NCI-H2107 (cell line): ENCODE measurements at places on chromosomes 2 and 18.

- DNase-seq, result peak; percentile 30
Observed at GRCh38 chr2:237558961-237559641, 7.3 kb upstream of the PRLH start.

GRCh38 chr2:178404368-178404767, 46.6 kb downstream of the PRKRA start:
- no peak for DNase-seq

DNA sequence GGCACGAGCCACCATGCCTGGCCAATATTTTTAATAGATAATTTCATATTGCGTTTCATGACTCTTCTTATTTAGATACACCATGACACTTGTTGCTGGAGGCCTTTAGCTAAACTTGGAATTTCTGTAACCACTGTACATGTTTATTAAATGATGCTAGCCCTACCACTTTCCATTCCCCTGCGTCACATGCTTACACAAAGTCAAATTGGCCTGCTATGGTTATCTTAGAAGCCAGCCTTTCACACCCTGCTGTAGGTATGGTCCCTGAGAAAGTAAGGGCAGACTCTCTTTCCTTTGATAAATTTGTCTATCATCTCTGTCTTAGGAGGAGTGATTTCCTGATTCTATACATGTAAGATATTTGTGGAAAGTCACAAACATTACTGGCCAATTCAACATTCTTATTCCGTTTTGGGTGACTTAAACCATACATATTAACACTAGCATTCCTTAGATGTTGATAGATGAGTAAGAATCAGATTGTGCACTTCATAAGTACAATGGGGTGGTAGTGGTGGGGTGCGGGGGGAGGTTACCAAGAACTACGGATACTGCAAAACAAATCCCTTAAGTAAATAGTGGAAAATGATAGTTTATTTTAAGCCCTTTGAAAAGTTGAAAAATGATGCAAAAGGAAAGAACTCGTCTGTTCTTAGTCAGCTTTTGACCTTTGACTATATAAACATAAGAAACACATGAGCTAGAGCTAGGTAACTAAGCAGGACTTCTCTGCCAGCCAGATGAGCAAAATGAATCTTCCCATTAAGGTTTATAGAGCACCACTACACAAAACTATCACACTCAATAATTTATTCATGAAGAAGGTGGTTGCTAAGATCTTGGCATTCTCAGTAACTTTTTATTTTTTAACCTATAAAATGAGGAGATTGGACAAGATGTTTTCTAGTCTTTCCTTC, 7.9 kb upstream of the NDUFV2 start:
- no peak for DNase-seq

DNA sequence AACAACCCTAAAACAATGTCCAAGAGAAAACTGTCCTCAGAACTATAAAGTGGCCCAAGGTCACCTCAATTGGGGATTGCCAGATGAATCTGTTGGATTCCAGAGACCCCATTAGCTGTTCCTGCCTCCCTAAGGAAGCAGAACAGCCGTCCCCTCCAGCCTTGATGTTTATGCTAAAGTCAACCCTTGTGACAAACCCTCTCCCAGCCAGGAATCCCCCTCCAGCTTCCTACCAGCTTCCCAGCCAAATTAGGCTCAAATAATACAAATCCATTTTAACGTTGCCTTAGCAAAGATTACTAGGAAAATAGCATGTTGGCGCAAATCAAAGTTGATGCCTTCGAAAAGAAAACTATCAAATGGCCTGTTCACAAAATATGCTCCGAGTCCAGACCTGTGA, 105.7 kb upstream of the DAPL1 start:
- no peak for DNase-seq

DNA sequence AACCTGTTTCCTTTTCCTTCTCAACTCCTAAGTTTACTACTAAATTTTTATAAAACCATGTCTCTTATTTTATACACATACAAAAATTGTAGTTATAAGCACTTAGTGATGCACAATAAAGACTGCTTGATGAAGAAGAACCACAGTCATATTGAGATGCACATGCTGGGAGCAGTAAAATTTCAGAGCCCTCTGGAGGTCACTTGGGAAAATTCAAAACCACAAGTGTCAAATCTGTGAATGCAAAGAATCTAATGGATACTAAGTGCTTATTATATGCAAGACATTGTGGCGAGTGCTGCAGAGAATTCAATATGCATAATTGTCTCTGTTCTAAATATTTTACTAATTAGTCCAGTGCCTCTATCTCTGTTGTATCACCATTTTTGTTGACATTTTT, 180.5 kb downstream of the VWC2L start:
- no peak for DNase-seq

DNA sequence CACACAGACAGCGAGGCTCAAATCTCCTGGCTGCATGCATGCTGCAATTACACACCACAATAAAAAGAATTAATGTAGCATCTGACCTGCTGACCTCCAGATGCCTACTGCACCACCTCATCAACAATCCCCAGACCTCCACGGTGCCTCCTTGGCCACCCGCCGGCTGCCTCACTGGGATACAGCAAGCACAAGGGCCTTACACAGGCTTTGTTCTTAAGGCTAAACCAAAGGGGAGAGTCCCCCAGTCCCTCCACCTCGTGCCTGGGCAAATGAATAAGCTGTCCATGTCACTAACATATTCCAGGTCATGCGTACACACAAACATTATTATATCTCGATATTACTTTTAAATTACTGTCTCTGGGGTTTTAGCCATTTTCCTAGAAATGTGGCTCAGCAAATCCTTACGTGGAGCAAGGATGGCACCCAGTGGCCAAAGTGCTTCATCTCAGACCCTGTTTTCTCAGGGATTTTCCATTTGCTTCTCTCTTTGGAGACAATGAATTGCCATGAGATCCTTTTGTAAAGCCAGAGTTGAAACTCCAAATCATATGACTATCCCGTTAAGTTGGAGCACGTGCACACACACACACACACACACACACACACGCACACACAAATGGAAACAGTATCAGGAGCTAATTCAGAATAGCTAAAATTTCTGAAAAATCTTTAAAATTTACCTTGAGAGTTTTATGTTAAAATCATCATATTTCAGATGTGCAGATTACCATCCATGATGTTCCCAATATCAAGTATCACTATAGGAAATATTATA, 313.8 kb downstream of the PDE11A start:
- peak; percentile 51 for DNase-seq

- DNase-seq, result no peak
Observed at GRCh38 chr2:45904946-45905631, 253.6 kb downstream of the PRKCE start.

- no peak for DNase-seq
Observed at GRCh38 chr2:172372436-172372835, 55.0 kb upstream of the ITGA6 start.

GRCh38 chr2:25402477-25402876, 60.8 kb upstream of the DNMT3A start:
- no peak for DNase-seq

- no peak for DNase-seq
Observed at GRCh38 chr18:67131498-67131897, 385.0 kb downstream of the DSEL start.
